Activated T-cell treated with anti-CD3 and anti-CD28 coated beads, Interleukin-2, amount 50 U/mL, for 4 hours (primary cell): ENCODE measurements at places on chromosomes 3 and 15.

- no peak for DNase-seq
Measured at GRCh38 chr3:63467392-63467791, 185.1 kb upstream of the SNTN start.

DNA sequence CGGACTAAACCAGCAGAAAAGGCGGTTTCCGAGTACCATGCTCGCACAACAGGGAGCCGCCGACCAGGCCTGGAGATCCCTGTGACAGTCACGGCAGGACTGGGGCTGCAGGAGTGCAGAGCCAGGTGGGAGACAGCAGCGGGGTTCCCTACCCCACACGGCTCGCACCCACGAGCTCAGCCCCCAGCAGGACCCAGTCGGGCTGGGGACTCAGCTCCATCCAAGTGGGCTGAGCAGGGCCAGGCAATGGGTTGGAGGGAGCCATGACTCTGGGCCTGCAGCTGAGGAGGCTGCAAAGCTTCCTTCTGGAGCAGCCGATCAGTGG is 15.8 kb downstream of the XXYLT1 start:
- DNase-seq = no peak

DNA sequence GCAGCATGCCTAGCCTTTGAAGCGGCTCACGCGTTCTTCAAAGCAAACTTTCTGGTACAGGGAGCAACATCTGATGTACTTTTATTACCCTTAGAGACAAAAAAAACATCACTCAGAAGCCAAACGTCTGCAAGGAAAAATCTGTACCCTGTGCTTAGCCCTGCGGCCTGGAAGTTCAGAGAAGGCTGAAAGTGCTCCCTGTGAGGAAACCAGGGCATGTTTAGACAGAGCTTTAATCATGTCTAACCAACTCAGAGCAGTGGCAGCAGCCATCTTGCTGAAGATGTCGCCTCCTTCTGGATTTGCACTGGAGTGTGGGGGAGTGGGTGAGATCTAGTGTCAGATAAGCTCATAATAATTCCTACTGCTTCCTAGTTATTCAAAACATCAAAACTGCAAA is 170.4 kb downstream of the P3H2 start:
- no peak for DNase-seq

DNA sequence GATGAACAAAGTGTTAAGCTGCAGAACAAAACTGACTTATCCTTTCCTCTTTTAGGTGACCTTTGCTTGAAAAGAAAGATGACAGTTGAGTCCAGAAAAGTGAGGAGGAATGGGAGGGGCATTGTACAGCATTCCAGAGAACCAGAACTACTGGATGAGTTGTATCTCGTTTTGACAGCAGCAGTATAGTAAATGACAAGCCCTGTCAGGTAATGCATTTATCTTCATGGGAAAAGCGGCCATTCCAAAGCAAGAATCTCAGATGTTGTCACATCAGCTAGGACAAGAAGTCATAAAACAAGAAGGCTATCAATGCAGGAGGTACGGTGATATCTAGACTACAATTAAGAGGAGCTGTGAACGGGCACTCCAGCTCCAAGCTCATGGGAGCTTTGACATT is 421.5 kb downstream of the MAGI1 start:
- no peak for DNase-seq

DNA sequence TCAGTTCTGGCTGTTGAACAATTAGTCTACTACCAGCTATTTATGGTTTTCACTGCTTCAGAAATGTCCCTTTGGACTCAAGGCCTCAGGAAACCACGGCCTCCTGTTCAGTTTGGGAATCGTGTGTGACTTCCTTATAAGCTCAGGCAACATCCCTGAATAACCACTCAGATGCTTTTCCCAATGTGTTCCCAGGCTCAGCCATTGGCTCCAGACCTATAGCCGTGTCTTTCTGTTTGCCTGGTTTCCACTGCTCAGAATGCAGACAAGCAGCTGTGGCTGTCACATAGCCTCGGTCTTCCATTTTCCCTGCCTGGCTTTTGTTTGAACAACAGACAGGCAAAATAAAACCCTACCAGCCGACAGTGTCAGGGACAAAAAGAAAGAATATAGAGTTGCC is 63.2 kb upstream of the ATP2B2 start:
- DNase-seq = no peak

GRCh38 chr3:41690766-41691563 is 270.9 kb downstream of the ULK4 start:
- DNase-seq = no peak

DNA sequence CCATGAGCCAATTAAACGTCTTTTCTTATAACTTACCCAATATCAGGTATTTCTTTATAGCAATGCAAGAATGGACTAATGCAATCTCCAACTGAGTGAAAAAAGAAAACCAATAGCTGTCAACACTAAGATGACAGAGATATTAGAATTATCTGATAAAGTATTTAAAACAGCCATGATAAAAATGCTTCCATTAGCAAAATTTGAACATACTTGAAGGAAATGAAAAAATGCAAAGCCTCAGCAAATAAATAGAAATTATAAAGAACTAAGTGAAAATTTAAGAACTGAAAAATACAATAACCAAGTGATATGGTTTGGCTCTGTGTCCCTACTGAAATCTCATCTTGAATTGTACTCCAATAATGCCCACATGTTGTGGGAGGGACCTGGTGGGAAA is 99.6 kb downstream of the BOC start:
- no peak for DNase-seq

DNA sequence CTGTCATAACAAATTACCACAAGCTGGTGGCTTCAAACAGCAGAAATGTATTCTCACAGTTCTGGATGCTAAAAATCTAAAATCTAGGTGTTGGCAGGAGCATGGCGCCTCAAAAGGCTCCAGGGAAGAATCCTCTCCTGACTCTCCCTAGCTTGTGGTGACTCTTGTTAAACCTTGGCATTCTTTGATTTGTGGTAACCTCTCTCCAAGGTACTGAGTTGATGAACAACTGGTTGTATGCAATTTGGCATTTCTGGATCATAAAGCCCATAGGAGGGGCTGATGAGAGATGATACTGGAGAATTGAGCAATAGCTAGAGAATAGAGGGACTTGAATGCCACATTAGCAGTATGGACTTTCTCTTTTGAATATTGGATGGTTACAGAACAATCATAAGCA is 821.8 kb downstream of the TBL1XR1 start:
- no peak for DNase-seq

GRCh38 chr3:33237439-33237838 is 18.8 kb upstream of the SUSD5 start:
- no peak for DNase-seq

DNA sequence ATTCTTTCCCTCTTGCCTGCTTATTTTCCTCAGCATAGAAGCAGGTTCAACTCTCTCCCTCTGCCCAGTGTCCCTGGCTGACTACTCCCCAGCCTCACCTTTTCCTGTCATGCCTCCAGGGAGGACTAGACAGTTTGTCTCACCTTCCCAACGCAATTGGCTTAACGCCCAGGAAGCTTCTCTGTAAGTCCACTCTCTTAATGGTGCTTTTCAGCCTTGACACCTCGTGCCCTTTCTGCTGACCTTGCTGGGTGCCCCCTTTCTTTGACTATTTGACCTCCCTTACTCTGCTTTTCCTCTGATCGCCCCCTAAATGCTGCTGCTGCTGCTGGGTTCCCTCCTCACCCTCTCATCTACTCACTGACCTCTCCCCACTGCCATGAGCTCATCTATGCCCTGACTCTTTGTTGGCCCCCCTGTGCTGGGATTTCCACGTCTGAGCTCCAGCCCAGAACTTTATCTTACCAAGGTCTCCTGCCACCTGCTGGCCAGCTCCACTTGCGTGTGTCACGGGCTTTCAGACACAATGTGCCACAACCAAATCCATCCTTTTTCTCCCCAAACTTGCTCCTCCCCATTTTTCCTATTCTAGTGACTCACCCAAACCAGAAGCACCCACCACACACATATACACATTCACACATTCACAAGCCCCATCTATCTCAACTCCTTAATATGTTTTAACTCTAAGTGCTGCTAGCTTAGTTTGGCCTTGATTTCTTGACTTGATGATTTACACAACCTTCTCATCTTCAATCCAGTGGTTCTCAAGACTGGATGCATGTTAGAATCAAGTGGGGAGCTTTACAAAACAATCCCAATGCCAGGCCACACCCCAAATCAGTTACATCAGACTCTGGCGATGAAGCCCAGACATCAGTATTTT is 16.6 kb downstream of the EPB42 start:
- DNase-seq = peak; percentile 44

GRCh38 chr3:39327053-39327745 is 2.3 kb upstream of the CCR8 start:
- no peak for DNase-seq

GRCh38 chr3:54577313-54577712 is 350.5 kb downstream of the LRTM1 start:
- DNase-seq = no peak

GRCh38 chr15:58684751-58685150 is 64.8 kb downstream of the ADAM10 start:
- DNase-seq = no peak

GRCh38 chr3:62873451-62873760 is 1.8 kb downstream of the CADPS start:
- no peak for DNase-seq

GRCh38 chr3:194058189-194058571 is 77.8 kb upstream of the HES1 start:
- DNase-seq = peak; percentile 32

DNA sequence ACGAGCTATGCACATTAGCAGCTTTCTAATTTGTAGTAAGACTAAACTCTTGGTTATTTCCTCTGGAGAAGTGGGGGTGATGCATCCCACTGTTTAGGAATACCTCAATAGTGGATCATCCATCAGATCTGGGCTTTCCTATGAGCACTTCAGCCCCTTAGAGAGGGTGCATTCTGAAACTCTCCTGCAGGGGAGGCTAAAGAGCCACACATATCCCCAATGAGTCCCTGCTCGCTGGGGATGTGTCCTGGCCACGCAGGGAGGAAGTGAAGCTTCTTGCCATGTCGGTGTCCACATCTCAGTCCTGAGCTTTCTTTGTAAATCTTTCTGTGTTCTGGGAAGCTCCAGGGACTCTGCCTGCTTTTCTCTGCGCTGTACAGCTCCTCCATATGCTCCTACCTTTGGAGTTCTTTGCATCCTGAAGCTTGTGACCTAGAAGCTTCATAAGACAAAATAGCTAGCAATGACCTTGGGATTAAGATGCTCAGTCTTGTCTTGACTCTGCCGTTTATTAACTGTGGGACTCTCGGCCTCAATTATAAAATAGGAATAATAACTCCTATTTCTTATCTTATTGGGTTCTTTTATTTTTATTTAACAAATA is 28.3 kb upstream of the MASP1 start:
- DNase-seq = peak; percentile 26

- no peak for DNase-seq
Measured at GRCh38 chr3:123396171-123397049, 52.5 kb downstream of the ADCY5 start.

DNA sequence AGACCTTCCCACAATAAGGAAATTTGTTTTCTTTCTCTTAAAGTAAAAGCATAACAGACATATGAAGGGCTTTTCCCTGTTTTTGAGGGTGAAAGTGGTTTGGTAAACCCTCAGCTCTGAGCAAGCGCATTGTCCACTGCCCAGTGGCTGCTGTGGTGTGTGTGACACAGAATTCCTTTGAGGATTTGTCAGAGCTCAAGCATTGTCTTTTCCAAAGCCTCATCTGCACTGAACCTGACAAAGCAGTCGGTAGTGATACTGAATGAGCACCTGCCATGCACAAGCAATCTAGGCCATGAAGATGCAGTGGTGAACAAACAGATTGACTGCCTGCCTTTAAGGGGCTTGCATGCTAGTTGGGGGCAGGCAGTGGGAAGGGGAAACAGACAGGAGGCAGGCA is 128.3 kb downstream of the PLCL2 start:
- no peak for DNase-seq

- no peak for DNase-seq
Measured at GRCh38 chr3:149589332-149589731, 68.5 kb downstream of the WWTR1 start.

DNA sequence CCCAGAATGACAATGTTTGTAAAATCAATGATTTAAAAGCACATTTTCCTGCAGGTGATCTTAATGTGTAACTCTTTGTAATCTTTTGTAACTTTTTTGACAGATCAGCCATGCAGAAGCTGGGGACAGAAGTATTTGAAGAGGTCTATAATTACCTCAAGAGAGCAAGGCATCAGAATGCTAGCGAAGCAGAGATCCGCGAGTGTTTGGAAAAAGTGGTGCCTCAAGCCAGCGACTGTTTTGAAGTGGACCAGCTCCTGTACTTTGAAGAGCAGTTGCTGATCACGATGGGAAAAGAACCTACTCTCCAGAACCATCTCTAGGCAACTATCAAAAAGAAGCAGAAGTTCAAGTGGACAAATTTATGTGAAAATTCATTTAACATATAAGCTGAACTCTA is 32.1 kb upstream of the NUDT16 start:
- DNase-seq = no peak

- DNase-seq = no peak
Measured at GRCh38 chr3:172289583-172289982, 158.7 kb downstream of the GHSR start.

- DNase-seq = no peak
Measured at GRCh38 chr3:114686621-114687020, 392.8 kb downstream of the TIGIT start.

GRCh38 chr3:23075496-23075895 is 127.6 kb upstream of the UBE2E2 start:
- no peak for DNase-seq

DNA sequence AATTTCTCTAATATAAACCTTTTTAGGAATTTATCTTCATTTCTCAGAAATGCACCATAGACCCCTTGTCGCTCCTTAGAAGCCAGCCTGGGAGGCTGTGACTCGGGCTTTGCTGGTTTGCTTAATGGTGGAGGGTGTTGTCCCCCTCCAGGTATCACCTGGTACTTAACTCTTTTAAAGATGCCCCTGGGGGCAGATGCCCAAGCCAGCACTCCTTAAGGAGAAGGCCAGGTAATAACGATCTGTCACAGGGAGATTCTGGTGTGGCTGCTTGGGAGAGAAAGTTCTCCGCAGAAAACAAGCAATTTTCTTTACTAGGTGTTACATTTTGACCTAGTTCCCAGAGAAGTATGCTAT is 22.3 kb downstream of the EHD4 start:
- DNase-seq = no peak

DNA sequence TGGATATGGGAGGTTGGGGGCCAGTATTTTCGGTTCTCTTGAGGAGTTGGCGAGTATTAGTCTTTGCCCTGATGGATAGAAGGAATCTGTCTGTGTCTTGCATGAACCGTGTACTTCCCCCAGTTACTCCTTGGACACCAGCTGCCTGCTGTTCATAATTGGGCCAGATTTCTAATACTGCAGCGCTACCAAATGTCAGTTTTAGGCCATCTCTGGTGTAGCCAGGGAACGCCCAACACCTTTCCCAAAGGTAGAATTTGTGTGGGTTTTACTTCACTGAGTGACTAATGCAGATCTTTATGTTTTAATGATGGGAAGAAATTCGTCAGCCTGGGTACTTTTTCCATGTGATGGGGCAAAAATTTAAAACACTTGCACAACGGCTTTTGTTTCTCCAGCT is 18.4 kb downstream of the FLNB start:
- no peak for DNase-seq

- DNase-seq = no peak
Measured at GRCh38 chr3:10467904-10468612, 37.3 kb downstream of the ATP2B2 start.
